ENCODE measurements at places on chromosomes 6 and 20.

DNA sequence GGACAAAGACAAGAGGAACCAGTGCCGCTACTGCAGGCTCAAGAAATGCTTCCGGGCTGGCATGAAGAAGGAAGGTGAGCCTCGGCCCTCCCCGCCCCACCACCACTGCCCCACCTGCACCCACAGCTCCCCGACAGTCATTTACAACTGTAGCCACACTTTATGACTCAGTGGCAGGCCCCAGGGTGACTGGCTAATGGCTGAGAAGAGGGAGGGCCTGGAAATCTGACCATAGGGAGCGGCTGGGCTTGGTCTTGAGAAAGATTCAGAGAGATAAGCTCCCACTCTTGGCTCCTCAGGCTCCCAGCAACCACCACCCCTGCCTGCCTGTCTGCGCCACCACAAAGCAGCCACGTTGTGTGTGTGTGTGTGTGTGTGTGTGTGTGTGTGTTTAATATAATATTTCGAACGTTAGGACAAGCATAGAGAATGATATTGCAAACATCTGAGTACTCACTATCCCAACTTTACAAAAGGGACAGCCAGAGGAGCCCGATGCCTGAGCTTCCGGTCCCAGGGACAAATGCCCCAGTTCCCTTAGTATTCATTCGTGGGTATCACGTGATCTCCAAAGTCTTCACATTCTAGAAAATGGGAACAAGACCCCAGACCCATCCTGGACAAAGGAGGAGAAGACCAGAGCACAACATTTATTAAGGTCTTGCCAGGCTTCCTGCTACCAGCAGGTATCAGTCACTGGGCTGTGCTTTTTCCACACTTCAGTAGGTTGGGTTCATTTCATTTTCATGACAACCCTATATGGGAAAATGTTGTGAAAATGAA lies 52.1 kb downstream of the HNF4A start:
- DNase-seq = no peak

DNA sequence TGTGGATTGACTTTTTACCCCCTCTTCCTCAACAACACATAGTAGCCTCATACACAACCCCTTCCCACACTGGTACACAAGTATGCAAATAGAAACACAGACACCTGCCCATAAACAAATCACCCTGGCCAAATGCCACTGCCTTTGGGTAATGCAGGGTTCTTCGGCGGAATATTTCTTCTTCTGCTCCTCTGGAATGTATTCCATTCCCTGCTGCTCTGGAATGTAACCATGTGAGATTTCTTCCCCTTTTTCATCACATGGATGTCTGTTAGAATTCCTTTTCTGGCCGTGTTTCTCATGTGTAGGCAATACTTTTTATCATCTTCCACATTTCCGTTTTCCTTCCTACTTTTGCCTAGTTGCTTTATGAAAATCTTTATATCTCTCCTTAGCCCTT lies 76.1 kb upstream of the TPD52L1 start:
- no peak for DNase-seq

DNA sequence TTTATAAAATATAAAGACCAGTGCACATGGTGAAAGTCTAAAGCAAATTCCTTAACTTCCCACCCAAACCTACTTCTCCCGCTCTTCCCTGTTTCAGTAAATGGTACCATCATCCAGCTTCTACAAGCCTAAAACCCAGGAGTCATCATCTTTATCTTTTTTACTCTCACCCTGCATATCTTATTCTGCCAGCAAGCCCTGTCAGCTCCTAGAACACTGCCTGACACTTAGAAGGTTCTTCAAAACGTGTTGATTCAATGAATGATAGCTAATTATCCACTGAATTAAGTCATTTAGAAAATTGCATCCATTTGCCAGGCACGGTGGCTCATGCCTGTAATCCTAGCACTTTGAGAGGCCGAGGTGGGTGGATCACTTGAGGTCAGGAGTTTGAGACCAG lies 185.7 kb downstream of the TFAP2B start:
- DNase-seq = no peak

DNA sequence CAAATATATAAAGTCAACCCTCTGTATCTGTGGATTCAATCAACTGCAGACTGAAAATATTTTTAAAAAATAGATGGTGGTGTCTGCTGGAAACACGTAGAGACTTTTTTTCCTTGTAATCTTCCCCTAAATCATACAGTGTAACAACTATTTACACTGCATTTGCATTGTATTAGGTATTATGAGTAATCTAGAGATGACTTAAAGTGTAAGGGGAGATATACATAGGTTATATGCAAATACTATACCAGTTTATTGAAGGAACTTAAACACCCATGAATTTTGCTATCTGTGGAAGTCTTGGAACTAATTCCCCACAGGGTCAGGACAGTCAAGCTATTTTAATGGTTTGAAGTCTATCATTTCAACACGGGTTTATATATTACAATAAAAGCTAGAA lies 10.2 kb downstream of the HDAC2 start:
- no peak for DNase-seq

- no peak for DNase-seq
Measured at GRCh38 chr6:143734641-143735063, 56.9 kb downstream of the PHACTR2 start.

- no peak for DNase-seq
Measured at GRCh38 chr6:14031516-14031915, 86.1 kb upstream of the CD83 start.

- no peak for DNase-seq
Measured at GRCh38 chr6:109252261-109253041, 129.8 kb downstream of the CD164 start.

DNA sequence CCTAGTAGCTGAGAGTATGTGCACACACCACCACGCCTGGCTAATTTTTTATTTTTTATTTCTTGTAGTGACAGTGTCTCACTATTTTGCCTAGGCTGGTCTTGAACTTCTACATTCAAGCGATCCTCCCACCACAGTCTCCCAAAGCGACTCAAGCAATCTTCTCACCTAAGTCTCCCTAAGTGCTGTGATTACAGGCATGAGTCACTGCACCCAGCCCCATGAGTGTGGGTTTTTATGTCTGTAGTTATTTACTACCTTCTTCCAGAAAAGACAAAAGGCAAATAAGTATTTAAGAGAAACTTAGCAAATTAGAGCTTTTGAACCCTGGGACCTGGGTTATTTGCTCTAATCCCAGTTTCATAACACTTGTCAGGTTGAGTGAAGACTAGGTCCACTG lies 92.3 kb upstream of the HCRTR2 start:
- no peak for DNase-seq

DNA sequence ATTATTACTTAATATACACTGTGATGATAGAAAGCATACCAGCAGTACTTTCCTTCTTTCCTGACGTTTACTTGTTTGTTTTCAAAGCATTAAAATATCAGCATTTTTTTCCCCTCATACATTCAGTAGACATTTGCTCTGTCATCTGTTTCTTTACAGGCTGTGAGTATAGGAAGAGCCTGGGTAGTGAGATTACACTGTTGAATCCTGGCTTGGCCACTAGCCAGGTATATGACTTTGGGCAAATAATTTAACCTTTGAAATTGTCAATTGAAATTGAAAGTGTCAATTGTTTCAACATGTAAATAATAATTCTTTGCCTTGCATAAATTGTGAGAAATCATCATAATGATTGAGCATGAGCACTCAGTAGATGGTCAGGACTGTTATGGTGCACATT lies 336.2 kb downstream of the CDKAL1 start:
- no peak for DNase-seq
